ENCODE measurements at places on chromosomes 2 and 18.

GRCh38 chr2:212906620-212907019 lies 244.8 kb downstream of the IKZF2 start:
- DNase-seq = no peak

DNA sequence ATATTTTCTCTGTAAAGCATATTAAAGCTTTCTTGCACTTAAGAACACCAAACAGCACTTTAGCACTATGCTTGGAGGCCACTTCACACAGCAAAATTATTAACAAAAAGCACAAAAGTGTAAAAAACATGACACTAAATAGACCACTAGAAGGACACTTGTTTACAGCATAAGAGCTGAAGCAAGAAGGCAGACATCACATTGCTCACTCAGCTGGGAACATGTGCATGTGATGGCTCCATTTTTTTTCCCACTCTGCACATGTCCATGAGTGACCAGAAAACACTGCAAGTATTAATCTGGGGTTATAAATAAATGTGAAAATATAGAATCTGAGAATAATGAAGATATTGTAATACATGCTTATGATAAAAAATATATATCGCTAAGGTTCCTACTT lies 103.1 kb upstream of the MAPRE2 start:
- DNase-seq = no peak

GRCh38 chr18:23231340-23232021 lies 96.2 kb downstream of the CABLES1 start:
- peak; percentile 99 for DNase-seq

- no peak for DNase-seq
Observed at GRCh38 chr2:190407662-190408537, at the start of gene MFSD6. MFSD6 (plus strand) TSS chr2:190408355; CDS start chr2:190436030, 27,675 bp downstream.

DNA sequence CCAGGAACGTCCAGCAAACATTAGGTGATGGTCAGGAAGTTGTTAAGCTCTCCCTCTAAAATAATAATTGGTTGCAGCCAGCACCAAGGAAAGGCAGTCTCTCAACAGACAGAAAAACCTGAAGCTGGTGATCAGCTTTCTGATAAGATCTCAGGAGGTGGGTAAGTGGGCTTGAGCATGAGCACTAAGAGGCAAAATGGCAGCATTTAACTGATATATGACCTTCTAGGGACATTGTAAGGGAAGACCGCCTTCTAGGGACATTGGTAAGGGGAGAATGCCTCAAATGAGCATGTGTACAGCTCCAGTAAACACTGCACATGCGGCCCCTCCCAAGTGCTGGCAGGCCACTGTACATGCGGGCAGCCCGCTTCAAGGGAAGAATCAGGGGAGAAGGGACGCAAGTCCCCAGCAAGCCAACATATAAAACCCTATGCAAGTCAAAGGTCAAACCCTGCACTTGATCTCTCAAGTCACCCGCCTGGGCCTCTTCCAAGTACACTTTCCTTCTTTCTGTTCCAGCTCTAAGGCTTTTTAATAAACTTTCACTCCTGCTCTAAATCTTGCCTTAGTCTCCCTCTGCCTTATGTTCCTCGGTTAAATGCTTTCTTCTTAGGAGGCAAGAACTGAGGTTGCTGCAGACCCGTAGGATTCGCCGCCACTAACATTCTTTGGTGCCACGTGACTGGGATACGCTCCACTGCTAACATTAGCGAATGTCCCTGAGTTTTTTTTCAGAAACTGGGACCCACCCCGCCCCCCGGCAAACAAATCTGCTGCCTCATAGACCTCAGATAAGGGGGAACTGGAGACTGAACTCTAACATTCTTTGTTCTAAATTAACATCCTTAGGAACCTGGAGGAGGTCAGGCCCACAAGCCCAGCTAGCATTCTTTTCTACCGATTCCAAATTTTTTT lies 463.8 kb downstream of the LPIN1 start:
- no peak for DNase-seq

All from GM12878 (cell line).